Naive thymus-derived CD8-positive, alpha-beta T cell (primary cell): ENCODE measurements at places on chromosomes 12 and 14.

DNA sequence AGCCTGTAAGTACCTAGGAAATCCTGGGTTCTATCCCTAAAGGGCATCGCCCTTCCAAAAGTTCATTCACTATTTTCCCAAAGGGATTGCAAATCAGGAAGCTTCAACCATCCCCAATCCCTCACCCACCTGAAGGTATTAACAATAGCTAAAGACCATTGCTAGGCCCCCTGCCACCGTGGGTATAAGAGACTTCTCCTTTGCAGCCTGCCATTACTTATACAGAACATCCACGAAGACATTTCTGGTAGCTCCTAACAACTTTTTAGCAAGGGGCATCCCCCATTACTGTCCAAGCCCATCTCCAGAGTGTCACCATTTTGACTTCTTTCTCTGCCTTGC is 384 bp upstream of the SMUG1 start:
- no peak for DNase-seq

DNA sequence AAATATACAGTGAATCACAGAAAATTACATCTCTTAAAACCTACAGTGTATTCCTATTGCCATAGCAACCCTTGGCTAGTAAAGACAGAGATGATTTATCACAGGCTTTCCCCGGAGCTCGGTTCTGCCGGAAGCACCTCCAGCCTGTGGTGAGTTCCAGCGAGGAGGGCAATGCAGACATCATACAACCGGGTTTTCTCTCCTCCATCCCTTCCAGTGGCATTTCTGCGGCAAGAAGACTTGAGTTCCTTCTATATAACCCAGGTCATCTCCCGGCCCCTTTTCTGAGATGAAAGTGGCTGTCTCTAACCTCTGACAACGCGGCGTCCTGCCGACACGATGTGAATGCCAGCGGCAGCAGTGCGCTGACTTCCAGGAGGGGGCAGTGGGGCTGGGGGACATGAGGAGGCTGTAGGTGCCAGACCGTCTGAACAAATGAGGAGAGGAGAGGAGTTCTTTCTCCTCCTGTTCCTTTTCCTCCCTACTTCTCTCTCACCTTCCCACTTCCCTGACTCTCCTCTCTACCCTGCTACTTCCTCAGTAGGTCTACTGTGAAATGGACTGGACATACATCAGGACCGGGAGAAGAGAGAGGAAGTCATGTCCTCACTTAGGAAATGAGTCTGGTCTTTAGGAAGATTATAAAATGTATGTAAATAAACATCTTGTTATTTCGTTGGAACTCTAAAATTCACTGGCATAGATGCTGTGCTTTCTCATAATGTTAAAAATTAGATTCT is 68.6 kb upstream of the MAX start:
- no peak for DNase-seq

DNA sequence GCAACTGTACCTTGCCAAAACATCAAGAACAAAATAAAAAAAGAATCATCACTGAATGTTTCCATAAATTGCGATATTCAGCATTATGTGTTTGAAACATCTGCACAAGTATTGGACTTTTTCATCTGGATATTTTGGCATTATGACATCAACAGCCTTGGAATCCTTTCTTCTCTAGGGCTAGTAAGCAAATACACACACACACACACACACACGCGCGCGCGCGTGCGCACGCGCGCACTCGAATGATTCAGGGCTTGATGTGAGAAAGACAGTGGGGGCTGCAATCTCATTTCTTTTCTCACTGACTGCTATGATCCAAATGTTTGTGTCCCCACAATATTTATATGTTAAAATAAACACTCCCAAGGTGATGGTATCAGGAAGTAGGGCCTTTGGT is 90.0 kb upstream of the SLC38A4 start:
- DNase-seq, result no peak

DNA sequence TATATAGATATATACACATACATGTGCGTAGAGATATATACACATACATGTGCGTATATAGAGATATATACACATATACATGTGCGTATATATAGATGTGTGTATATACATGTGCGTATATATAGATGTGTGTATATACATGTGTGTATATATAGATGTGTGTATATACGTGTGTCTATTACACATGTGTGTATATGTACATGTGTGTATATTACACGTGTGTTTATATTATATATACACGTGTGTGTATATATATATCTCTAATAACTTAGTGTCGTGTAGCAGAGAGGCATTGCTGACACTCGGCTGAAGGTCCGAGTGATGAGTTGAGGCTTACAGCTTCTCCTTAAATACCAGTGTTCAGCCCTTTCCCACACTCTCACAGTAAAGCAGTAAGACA is 133.7 kb downstream of the GLT1D1 start:
- DNase-seq, result no peak

DNA sequence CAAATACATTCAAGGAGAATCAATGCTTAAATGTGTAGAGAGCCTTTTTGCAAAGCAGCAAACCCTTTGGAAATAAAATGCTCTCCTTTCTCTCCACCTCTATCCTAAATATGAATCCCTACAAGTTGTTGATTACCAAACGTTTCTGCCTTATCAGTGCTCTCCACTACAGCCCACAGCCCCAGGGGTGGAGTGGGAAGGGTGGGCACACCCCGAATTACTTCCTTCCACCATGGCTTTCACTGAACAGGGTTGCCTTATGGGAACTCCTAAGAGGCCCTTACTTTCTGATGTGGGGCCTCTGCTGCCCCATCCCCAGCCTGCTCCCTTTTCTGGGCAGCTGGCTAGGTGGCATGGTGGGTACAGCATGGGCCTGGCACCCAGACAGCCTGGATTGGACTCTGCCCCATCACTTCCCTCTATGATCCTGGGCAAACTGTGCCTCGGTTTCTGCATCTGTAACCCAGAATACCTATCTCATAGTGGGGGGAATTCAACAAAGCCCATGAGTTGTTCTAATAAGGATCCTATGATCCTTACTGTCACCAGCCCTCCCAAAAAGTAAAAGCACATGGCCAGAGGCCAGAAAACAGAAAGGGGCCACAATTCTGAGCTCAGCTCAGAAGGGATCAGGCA is 16.1 kb downstream of the AK7 start:
- DNase-seq, result no peak

DNA sequence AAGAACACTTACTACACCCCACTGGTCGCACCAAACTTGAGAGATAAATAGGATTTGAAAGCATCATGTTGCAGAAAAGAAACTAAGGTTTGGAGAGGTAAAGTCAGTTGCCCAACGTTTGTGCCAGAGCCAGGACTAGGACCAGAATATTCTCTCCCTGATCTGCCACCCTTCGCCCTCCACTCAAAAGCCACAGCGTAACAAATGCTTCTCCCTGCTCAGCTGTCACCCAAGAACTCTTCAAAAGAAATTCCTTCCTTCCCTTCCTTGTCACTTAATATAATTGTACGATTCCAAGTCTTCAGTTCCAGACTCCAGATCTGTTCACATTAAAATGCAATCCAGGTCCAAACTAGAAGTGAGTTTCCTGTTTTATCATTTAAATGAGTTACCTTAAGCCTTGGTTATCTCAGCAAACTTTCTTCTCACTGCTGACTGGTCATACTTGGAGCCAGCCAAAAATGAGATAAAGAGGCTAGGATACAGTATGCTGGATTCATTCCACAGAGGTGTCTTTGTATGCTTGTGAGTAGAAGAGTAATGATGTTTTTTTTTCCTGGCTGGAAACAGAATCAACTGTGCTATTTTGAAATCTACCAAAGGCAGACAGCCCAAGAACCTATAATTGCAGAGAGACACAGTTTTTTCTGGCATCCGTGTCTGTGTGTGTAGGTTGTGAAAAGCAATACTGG is 12.8 kb upstream of the PPFIBP1 start:
- DNase-seq, result no peak

DNA sequence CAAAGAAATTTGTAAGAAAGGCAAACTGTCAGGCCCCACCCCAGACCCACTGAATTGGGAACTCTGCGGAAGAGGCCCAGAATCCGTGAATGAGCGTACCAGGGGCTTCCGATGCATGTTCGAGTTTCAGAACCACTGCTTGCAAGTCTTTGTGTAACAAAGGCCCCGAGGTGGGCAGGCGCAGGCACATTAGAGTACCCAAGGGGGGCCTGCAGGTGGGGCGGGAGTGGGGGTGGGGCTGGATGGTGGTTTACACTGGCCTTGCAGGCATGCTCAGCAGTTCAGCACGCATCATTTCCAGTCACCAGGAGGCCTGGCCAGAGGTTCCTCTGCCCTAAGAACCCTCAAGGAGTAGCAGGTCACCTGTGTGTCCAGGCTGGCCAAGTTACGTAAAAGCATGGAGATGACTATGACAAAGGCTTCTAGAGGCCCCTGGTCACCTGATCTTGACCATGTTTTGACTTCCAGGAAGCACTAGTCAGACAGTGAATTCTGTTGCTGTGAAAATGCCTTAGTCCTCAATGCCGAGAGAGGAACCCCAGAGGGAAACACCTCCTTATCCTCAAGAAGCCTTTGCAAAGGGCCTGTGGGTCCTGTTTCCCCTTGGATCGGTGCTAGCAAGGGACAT is 33.2 kb upstream of the IRF2BPL start:
- no peak for DNase-seq

GRCh38 chr12:105214148-105214547 is 21.8 kb downstream of the APPL2 start:
- no peak for DNase-seq

- DNase-seq, result peak; percentile 41
These were observed 764 bp downstream of the DYNLL1 start for GRCh38 chr12:120496413-120497340.

DNA sequence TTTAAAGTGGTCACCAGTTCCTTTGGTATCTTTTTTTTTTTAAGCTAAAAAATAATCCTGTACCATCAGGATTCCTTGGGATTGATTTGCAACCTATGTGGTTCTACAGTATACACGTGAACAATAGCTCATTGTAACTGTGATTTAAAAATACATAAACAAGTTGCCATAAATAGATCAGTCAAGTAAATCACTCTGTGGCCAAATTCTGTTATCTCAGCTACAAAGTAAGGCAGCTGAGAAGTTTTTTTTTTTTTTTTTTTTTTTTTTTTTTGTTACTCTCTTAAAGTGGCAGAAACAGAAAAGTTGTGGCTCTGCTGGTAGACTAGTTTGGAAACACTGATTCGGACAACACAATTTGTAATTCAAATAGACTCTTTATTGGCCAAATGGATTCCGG is 104.5 kb downstream of the PRICKLE1 start:
- DNase-seq, result no peak
